Stimulated activated naive CD8-positive, alpha-beta T cell treated with anti-CD3 and anti-CD28 coated beads, Interleukin-15, Interleukin-2, amounts not matched to agents 100 U/mL and 50 U/mL, for 24 hours (primary cell): ENCODE measurements at places on chromosomes 5 and 9.

GRCh38 chr5:33010846-33011245 lies 299.7 kb downstream of the NPR3 start:
- no peak for DNase-seq

DNA sequence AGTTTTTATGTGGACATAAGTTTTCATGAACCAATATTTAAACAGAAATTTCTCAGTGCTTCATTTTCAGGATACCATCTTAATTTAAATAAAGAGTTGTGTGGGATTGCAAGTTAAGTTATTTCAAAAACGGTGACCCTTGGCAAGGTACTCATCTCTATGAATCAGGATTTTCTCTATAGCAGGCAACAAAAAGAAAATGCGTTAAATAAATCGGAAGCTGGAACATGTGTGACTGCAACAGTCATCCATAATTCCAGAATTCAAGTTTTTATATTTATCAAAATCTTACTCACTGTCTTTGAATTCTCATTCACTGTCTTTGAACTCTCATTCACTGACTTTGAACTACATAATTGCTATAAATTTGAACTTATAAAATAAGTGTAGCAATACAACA lies 5.8 kb upstream of the RECK start:
- no peak for DNase-seq

GRCh38 chr5:146753641-146754040 lies 124.9 kb downstream of the PPP2R2B start:
- no peak for DNase-seq

DNA sequence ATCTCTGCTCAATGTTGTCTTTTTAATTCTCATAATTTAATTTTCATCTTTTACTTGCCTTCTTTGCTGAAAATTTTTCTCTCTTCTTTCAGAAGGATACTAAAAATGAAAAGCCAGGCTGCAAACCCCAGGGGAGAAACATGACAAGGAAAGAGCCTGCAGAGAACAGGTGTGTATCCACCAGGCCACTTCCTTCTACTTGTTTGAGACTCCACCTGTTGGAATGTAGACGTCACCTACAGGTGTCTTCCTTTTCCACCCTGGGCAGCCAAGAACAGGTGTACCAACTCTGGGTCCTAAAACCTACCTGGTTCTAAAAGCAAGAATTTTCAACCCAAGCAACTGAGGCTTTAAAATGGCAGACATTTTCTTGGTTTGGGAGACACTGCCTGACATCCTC lies 166.8 kb downstream of the ATP10B start:
- DNase-seq = no peak

- DNase-seq = no peak
These were observed 431.4 kb upstream of the CCNG1 start for GRCh38 chr5:163005949-163006348.

DNA sequence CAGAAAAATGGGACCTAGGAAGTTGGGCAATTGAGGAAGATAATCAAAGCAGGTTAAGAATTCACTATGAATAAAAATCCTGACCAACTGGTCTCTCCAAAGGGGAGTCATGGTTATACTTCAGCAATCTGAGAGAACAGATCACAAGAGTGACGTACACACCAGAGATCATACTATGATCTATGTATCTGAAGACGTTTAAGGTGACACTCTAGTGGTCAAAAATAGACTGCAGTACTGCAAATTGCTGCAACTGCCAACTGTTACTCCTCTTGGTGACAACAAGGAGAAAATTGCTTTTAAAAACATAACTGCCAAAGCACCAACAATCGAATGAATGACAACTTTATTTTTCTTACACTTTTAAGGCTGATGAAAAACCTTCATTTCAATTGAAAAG lies 4.9 kb downstream of the AK6 start:
- no peak for DNase-seq

DNA sequence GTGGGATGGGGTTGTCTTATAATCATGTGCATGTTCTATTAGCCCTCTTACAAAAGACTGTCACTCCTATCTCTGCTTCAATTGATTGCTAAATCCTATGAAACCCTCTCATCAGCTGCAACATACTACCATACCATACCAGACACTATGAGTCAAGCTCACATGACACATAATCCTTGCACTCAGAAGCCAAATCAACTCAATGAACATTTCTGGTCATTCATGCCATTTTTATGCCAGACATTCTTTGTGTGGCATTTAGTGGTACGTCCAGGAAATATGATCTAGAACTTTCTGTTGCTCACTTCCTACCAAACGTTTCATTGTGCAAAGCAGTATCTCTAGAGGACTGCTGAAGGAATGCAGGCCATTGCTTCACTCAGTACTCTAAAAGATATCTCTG lies 159.2 kb upstream of the GNA14 start:
- no peak for DNase-seq

GRCh38 chr9:3549225-3549624 lies 23.4 kb upstream of the RFX3 start:
- DNase-seq = no peak

GRCh38 chr5:170268884-170269283 lies 28.7 kb downstream of the LCP2 start:
- no peak for DNase-seq

GRCh38 chr9:89806371-89807100 lies 201.7 kb downstream of the GADD45G start:
- DNase-seq = no peak

DNA sequence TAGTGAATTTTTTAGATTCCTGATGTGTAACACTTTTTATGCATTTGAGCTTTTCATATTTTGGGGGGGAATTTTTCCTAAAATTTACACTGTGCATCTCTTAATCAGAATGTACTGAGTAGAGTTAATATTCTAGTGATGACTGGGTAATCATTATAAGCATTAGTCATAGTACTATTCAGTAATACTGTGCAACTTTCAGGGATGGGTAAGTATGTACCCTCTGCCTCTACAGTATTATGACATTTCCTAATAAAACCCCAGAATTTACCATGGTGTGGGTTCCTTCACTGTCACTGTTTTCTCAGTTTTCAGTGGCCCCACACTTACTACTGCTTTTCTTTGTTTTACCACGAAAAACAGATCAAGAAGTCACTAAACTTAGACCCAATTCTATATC lies 2.8 kb upstream of the CMYA5 start:
- no peak for DNase-seq

DNA sequence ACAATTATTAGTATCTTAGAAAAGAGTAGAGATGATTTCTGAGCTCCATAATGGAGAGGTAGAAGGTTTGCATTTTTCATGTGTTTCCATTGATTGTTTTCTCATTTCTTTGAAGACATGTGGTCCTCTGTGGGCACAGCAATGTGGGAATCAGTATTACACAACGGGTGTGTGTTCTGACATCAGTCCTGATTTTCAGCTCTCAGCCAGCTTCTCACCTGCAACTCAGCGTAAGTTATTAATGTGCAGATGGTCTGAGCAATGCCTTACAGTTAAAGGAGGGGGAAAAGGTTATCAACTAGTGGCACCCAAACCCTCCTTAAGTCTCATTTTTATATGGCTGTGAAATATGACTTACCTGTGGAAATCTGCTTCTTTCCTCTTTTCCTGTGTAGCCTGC lies 59.1 kb downstream of the ITGA2 start:
- no peak for DNase-seq
